LoVo (cell line): ENCODE measurements at places on chromosomes 6 and 20.

DNA sequence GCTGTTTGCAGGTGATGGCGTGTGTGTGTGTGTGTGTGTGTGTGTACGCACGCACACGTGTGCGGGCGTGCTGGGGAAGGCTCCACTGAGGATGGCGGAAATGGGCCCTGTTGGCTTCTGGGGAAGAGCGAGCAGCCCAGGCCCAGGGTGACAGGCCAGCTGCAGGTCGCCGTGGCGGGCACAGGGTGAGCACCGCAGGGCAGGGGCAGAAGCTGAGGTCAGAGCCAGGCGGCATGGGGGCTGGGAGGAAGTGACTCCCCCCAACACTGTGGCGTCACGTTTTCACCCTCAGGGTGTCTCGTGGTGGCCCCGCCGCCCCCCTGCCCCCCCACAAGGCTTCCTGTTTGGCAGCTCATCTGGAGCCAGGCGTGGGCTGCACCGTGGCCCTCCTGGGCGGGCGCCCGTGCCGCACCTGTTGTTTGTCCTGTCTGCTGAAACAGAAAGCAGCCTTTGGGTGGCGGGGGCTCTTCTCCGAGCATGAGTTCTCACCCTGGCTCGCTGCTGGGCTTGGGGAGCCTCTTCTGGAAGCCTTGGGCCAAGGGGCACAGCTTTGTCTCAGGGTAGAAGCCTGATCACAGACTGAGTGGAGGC is 7.1 kb downstream of the RBM38 start:
- no peak for DNase-seq

GRCh38 chr20:2108987-2109386 is 7.4 kb downstream of the STK35 start:
- DNase-seq: peak; percentile 30

DNA sequence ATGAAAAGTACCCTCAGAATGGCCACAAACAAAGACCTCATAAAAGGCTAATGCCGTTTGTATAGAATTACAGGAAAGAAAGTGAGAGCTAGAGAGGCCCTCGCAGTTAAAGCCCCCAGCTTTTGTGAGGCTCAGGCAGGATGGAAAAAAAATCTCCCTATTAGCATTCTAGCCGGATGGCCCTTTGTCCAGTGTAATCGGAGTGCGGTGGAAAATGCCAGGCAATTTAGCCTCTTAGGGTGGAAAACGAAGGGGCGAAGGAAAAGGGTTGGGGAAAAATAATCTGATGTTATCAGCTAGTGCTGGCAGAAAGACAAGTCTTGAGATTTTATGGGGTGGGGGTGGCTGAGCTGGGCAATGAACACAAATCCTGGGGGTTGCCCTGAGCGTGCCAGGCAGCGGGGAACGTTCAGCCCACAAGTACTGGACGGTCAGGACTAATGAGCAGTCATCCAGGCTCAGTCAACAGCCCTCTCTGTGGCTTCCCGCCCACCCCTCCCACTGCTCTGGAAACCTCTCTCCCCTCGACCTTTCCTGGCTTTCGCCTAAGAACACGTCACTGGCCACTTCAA is 92.4 kb downstream of the PSMG4 start:
- no peak for DNase-seq

GRCh38 chr6:98808541-98809210 is 25.7 kb upstream of the POU3F2 start:
- no peak for DNase-seq

DNA sequence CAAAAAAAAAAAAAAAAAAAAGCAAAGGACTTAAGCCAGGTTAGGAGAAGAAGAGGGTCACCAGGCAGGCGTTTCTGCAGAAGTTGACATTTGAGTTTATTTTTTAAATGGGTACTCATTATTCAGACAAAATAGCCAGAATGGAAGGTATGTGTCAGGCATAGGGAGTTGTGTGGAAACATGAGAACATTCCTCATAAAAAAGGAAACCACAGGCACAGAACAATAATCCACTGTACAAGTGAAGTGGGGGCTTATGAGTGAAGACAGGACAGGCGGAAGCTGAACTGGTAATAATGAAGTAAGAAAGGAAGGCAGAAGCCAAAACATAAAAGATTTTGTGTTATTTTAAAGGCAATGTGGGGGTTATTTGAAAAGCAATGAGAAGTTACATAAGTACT is 104.6 kb downstream of the EPB41L2 start:
- no peak for DNase-seq

- no peak for DNase-seq
These were observed 231.6 kb downstream of the MAFB start for GRCh38 chr20:40457404-40457803.

DNA sequence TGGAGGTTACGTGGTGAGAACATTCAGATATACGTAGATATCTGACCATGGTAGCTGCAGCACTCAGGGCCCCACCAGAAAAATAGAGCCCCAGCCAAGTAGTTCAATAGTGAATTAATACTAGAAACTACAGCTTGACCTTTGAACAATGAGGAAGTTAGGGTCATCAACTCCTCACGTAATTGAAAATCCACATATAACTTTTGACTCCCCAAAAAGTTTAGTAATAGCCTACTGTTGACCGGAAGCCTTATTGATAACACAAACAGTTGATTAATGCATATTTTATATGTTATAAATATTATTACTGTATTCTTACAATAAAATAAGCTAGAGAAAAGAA is 117.9 kb downstream of the SNX5 start:
- DNase-seq: no peak

- DNase-seq: no peak
These were observed 1308.1 kb upstream of the GJE1 start for GRCh38 chr6:140824595-140824994.

DNA sequence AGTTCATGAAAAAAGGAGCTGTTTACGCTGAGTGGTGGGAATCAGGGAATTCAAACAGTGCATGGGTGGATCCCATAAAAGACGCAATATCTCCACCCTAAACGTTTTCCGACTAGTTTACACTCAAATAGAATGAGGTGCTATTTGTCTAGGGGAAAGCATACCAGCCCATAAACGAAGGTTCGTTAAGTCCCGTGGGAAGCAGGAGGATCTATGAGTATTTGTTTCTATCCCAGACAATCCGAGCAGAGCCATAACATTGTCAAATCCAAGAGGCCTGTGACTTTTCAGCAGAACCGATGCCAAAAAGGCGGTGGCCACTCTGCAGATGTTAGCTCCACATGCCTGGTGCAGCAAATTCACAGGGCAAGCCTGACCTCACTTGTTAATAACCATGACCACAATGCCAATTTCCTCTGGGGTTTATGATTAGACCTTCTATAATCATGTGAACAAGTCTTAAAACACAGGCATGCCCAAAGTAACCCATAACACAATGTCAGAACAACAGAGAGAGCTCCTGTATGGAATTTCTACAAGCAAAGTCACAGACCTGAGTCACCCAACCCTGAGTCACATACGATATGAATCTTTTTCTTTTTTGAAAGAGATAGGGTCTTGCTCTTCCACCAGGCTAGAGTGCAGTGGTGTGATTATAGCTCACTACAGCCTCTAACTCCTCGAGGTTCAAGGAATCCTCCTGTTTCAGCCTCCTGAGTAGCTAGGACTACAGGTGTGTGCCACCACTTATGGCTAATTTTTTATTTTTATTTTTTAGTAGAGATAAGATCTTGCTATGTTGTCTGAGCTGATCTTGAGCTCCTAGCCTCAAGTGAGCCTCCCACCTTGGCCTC is 123.3 kb downstream of the KIF13A start:
- peak; percentile 54 for DNase-seq

DNA sequence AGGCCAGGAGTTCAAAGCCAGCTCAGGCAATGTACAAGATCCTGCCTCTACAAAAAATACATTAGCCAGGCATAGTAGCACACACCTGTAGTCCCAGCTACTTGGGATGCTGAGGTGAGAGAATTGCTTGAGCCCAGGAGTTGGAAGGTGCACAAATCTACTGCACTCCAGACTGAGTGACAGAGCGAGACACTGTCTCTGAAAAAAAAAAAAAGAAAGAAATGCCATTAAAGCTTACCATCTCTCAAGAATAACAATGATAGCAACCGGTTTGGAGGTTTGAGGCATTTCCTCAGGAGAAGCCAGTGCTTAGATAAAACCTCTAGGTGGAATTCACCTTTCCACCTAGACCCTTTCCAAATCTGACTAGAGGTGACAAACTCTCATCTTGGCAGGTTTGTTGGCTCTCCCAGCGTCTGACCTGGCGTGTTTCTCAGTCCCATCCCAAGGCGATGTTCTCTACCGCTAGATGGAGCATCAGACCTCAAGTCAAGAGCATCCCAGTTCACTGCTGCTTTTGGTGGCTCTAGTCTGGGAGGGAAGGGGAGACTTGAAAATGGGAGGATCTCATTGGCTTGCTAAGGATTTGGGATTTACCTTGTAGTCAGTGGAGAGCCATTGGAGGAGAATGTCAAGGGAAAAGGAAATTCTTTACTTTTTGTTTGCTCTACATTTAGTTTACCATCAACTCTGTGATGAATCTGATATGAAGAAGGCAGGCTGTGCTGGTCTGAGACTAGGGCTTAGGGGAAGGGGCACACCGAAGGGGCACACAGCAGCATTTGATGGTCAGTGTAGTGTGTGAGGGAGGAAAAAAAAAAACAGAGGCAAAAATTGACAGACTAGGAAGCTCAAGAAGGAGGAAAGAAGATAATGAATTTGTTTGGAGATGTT is 67.9 kb downstream of the NCOA7 start:
- DNase-seq: peak; percentile 64

GRCh38 chr6:65787787-65788186 is 80.8 kb upstream of the EYS start:
- no peak for DNase-seq

DNA sequence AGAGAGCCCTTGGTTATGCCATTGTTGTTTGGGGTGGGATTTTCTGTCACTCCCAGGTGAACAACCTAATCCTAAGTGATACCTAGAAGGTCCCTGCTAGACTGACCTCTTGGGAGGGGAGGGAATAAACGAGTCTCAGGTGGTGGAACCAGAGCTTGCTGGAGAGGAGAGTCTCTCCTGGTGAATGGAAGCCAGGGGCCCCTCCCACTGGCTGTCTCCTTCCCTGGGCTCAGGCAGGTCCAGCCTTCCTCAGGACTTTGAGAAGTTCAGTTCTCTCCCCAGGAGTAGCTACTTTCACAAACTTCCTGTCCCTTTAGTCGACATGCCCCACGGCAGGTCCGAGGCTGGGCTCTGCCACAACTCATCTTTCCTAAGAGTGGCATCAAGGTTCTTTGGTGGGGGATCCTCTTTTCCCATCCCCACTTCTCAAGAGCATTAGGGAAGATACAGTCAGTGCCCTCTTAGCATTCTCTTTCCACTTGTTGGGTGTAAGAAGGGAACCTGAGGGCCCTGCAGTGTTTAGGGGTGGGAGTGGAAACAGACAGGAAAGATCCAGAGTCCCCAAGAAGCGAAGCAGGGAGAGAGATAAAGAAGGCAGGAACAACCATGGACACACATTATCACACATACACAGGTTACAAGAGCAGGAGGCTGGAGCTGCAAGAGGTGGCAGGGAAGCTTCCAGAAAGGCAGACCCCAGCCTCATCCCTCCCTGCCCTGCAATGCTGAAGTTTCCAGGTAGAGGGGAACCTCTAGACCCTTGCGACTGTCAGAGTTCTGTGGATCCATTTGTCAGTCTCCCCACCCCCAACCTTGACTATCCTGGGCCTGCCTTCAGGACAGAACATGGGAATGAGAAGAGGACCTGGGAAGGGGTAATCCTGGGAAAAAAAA is 900 bp upstream of the GLP1R start:
- no peak for DNase-seq

GRCh38 chr6:17336425-17336824 is 55.3 kb downstream of the RBM24 start:
- no peak for DNase-seq

DNA sequence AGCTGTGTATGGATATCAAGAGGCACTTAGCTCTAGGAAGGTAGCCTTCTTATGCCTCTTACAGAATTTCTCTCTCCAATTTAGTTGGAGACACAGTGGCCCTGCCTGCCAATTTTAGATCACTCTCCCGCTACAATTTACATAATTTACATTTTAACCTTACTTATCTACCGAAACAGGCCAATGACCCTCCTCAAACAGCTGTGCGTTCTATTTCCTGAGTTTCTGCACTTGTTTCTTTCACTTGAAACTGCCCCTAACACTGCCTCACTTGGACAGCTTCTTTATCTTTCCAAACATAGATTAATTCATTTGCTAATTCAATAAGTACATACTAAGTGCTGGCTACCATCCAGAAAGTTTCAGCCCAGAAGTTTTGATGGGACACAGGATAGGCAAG is 52.9 kb upstream of the HDDC2 start:
- DNase-seq: no peak

GRCh38 chr6:107706516-107707115 is 117.5 kb downstream of the SCML4 start:
- no peak for DNase-seq

DNA sequence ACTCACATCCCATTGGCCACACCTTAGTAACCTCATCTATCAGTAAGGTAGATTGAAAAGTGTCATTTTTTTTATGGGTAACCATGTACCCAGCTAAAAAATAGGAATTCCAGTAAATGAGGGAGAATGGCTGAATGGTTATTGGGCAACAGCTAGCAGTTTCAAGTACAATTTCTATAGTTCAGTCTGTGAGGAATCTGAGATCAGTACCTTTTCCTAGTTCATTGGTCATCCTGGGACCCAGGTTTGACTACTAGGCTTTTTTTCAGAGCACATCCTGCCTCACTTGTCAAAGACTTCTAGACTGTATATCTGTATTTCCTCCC is 28.3 kb downstream of the PHF3 start:
- no peak for DNase-seq

GRCh38 chr6:151763938-151764680 is 43.4 kb upstream of the ESR1 start:
- DNase-seq: peak; percentile 55

DNA sequence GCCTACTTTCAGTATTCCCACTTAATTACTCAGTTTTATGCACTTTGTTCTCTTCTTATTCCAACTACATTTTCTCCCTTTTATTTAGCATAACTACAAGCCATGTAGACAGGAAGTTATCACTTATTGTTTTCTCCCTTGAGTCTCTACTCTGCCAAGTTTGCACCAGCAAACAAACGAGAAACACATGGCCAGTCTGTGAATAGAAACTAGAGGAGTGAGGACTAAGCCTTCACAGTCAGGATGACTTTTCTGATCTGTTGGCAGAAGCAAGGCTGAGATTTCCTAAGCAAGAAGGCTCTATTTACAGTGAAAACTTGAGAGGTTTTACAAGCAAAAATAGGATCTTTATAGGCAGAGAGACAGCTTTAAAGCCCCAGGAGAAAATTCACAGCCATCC is 69.8 kb upstream of the TINAG start:
- no peak for DNase-seq

- no peak for DNase-seq
These were observed 134.5 kb downstream of the VEGFA start for GRCh38 chr6:43904311-43905123.

DNA sequence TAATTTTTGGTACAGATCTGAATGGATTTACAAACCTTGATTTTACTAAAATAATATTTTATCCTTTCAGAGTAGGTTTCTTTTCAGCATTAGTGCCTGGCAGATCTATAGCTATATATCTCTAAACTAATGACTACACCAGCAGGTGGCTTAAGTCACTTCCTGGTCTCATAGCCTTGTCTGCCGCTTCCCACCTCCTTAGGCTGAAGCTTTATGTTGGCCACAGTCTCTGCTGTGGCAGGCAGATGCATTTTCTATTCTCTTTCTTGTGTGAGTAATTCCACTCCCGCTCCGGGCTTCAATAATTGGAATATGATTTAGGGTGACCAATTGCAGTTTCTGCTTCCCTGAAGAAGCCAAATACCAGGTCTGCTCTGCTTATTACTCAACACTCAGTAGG is 226.8 kb upstream of the HS3ST5 start:
- DNase-seq: no peak
